Activated naive CD4-positive, alpha-beta T cell treated with anti-CD3 and anti-CD28 coated beads, Interleukin-2, amount 50 U/mL, for 72 hours (primary cell): ENCODE measurements at places on chromosomes 1 and 21. TPM values are rescaled to one million over a fixed set of nuclear protein-coding genes. Genes with fewer than 3 reads are reported as not detected.

The FCRL1 gene
- total RNA-seq: not detected

The S100A12 gene
- total RNA-seq: not detected

The IVL gene
- not detected for total RNA-seq

The MPZ gene
- 6.4 TPM for total RNA-seq

The TNFRSF4 gene
- total RNA-seq: 166 TPM

The KRTAP12-2 gene
- total RNA-seq: not detected

The UBE2Q1 gene
- 99.5 TPM for total RNA-seq

The CHODL gene
- not detected for total RNA-seq

The COL11A1 gene
- not detected for total RNA-seq

The TYW3 gene
- total RNA-seq: 55.0 TPM

GRCh38 chr1:247408100-247408499, 7.9 kb upstream of the NLRP3 start:
- DNase-seq: no peak

DNA sequence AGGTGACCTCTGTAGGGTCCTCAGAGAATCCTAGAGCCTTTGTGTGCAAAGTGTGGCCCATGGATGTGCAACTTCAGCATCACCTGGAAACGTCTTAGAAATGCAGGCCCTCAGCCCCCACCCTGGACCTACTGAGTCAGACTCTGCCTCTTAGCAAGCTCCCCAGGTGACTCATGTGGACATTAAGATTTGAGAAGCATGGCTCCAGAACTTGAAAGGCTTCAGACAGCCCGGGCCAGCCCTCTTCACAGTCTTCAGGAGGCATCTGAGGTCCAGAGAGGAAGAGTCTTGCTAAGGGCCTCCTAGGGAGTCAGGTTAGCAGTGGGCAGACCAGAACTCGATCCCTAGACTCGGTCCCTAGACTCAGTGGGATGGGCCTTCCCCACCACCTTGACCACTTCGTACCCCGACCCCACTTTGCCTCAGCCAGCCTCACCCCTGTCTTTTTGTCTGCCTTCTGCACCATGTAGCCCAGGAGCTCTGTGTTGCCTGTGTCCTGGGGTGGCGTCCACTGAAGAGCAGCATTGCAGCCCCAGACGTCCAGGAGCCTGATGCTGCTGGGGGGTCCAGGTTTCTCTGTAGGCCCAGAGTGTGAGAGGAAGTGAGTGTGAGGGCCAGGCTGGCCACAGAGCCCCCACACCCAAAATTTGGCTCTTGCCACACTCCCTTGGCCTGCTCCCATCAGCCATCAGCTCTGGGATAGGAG, 4.8 kb downstream of the MYBPH start:
- DNase-seq: no peak

GRCh38 chr1:95233319-95233736, 682 bp upstream of the RWDD3 start:
- DNase-seq: no peak

- DNase-seq: no peak
These were observed 14.4 kb upstream of the IFI6 start for GRCh38 chr1:27686223-27686990.

DNA sequence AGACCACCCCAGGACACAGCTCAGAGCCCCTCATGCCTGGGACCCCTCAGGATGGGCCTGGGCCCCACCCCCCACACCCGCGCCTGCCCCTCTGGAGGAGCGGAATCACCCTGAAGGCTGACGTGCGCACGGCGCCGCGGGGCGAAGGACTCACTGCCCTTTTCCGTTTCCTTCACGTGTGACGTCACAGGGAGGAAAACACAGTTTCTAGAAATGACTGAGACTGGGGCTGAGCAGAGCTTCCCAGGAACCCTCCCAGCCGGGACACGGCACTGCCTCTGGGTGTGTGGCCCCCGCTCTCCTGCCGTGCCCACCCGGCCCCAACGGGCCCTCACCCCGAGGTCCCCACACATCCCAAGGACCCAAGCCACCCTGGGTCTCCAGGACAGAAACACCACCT, 5.4 kb upstream of the TNFRSF4 start:
- no peak for DNase-seq

GRCh38 chr1:91080650-91081049, 58.8 kb upstream of the ZNF644 start:
- no peak for DNase-seq

- no peak for DNase-seq
These were observed 98.3 kb downstream of the BACH1 start for GRCh38 chr21:29396951-29397455.

DNA sequence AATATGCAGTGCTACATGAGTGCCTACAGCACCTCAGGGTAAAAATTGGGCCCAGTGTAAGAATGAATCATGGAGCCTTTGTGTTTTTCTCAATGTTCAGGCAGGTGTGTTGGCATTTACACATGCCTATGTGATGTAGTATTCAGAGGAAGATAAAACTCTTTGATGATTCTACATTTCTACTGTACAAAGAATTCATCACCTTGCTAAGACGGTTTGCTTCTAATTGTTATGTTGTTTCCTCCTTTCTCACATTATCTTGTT, 867.3 kb downstream of the TTLL7 start:
- DNase-seq: no peak

DNA sequence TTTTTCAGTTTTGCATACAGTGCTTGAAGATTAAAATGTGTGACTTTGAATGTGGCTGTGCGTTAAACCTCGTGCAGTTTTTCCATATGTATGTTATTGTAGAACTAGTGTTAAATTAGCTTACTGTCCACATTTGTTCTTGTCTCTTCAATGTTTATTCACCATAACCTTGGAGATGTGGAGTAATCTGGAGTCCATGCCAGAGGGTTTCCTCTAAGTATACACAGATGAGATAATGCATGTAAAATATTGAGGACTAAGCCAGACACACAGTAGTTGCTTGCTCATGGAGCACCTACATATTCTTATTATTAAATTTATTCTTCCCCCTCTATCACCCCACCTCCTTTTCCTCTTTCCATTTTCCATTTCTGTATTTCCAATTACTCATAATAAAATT, 7.7 kb upstream of the GIPC2 start:
- DNase-seq: no peak

DNA sequence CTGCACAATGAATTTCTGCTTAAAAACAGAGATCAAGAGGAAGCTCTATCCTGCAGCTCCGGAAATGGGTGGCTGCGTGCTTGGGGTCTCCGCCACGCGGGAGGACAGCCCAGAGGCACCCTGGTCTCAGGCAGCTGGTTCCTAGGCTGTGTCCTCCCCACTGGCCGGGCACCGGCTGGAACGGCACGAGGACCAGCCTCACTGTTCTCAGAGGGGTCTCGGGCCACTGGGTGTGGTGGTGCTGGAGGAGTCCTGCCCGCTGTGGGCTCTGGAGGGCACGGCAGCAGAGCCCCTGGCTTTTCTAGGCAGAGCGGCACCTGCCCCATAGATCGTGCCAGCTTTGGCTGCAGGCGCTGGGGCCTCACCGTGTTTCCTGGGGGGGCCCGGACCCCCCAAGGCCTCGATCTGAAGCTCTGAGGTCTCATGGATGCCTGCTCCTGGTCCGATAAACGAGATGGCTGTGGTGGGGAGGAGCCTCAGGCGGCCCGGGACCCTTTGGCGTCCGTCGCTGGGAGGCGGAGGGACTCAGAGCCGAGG, 8.2 kb upstream of the RNF223 start:
- no peak for DNase-seq

- no peak for DNase-seq
These were observed 29.1 kb upstream of the SAMD13 start for GRCh38 chr1:84272401-84272800.

- DNase-seq: no peak
These were observed 6.8 kb upstream of the OTUD7B start for GRCh38 chr1:150017206-150017750.

GRCh38 chr1:34918386-34918976, 11.0 kb downstream of the DLGAP3 start:
- no peak for DNase-seq

GRCh38 chr1:19139711-19140110, 70.4 kb downstream of the UBR4 start:
- DNase-seq: no peak

DNA sequence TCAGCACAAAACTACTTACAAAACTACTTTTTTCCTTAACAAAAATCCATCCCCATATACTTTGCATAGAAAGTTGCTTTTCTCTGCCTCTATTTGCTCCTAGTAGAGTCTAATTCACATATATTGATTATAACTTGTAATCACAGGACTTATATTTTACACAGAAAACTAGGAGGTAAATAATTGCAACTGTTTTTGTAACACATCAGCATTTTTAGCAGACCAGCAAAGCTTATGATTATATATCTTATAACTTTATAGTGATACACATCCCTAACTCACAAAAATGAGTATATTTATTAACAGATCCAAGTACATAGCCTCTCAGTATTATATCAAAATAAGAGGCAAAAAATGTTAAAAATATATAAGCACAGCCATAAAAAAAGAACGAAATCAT, 17.3 kb upstream of the SLC35A3 start:
- DNase-seq: no peak
